Activated naive CD4-positive, alpha-beta T cell (primary cell): ENCODE measurements at places on chromosomes 7 and 10.
A peak's percentile ranks its signal among the peaks of the same experiment; 100 is the strongest.

- no peak for DNase-seq
Measured at GRCh38 chr7:79217468-79217867, 236.0 kb downstream of the MAGI2 start.

- no peak for DNase-seq
Measured at GRCh38 chr7:77242068-77242467, 42.4 kb upstream of the FGL2 start.

GRCh38 chr10:131277278-131277677, 34.2 kb downstream of the TCERG1L start:
- no peak for DNase-seq

GRCh38 chr10:127949831-127950230, 42.9 kb downstream of the PTPRE start:
- DNase-seq = no peak

GRCh38 chr10:84499846-84500245, 171.5 kb downstream of the CCSER2 start:
- DNase-seq = no peak

- no peak for DNase-seq
Measured at GRCh38 chr7:70574970-70575799, 556.8 kb upstream of the GALNT17 start.

DNA sequence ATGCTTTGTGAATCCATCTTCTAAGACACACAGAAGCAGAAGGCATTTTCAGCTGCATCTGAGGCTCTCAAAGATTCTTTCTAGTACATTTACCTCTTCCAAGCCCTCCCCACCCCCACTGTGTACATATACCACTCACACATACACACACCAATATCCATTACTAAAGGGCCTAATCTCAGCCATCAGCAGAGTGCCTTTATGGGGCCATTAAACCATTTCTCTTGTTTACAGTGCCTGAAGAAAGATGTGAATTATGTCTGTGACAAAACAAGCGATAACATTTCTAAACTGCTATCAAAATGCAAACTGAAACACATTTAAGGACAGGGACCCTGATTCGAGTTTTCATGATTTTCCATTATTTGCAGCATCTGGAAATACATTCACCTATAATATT, 40.0 kb downstream of the ETV1 start:
- DNase-seq = no peak

DNA sequence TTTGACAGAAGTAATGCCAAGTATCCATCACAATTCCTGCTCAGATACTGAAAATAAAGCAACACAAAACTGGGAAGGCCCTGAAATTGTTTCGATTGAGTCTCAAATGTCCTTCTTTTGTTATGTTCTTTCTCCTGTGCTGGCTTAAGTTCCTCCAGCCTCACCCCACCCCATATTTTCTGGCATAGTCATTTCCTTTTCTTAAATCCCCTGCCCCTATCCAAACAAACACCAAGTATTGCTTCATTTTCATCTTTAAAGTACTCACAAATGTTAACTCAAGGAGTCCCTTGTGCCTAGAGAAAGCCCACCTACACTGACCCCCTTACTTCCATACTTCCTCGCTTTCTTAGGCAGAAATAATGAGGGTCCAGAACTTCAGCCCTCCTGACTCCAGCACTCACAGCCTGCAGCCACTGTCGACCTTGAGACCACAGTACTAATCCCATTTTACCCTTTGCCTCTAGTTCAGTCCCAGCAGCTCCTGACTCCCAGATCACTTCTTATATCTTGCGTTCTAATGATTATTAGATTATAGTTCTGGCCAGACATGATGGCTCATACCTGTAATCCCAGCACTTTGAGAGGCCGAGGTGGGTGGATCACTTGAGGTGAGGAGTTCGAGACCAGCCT, 73.2 kb upstream of the ST8SIA6 start:
- no peak for DNase-seq

- no peak for DNase-seq
Measured at GRCh38 chr7:74410772-74411171, 42.9 kb upstream of the GTF2IRD1 start.

- DNase-seq = no peak
Measured at GRCh38 chr7:52842202-52842900, 193.1 kb upstream of the POM121L12 start.

GRCh38 chr10:108545921-108546320, 1377.4 kb downstream of the XPNPEP1 start:
- DNase-seq = no peak

DNA sequence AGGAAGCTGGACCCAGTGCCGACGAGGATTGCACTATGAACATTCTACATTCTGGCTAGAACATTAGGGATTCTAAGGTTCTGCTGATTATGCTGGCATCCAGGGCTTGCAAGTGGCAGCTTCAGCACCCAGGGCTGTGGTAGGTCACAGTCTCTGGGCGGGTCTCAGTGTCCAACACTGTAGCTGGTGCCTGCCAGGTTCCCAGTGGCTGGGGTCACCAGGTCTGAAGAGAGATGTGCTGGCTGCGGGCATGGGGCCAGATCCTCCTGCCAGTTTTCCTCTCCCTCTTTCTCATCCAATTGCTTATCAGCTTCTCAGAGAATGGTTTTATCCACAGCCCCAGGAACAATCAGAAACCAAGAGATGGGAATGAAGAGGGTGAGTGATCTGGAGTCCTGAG, at the start of gene PTTG1IP2:
TSS of gene PTTG1IP2 (plus strand) at position 86 of the 400 bp plus-strand sequence. CDS start at position 234, 148 bp downstream.
- no peak for DNase-seq

DNA sequence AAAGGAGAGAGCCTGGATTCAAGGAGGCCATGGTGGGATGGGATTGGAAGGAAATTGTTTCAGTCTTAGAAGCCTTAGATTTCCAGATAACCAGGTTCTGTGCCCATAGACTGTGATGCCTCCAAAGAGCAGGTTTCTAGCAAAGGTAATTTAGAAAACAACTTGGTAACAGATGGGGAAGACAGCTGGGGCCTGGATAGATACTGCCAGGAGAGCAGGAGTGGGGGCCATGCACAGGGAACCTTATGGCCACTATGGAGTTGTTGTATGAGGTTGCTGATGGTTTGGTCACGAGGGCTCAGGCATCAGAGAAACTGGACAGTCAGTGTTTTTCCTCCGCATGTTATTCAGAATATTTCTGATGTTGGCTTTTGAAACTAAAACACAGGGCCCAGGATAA, 901.9 kb downstream of the LRMDA start:
- DNase-seq = no peak

DNA sequence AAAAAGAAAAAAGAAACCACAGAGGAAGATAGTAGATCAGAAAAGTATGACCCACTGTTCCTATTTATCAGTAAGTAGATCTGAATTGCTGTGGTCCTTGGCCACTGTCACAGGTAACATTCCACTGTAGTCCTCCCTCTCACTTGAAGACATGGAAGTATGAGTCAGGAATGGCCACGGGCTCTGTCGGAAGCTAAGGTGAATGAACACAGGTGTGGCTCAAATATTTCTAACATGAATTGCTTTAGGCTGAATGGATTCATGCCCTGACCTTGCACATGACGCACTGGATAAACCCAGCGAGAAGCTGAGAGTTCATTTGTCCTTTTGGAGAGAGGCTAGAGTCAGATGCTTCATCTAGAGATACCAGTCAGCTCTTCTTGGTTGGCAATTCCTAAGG, 224.5 kb upstream of the SP8 start:
- no peak for DNase-seq

GRCh38 chr10:74104996-74105395, 45.6 kb downstream of the AP3M1 start:
- no peak for DNase-seq

GRCh38 chr7:150756858-150757257, 19.6 kb downstream of the GIMAP5 start:
- DNase-seq = no peak

DNA sequence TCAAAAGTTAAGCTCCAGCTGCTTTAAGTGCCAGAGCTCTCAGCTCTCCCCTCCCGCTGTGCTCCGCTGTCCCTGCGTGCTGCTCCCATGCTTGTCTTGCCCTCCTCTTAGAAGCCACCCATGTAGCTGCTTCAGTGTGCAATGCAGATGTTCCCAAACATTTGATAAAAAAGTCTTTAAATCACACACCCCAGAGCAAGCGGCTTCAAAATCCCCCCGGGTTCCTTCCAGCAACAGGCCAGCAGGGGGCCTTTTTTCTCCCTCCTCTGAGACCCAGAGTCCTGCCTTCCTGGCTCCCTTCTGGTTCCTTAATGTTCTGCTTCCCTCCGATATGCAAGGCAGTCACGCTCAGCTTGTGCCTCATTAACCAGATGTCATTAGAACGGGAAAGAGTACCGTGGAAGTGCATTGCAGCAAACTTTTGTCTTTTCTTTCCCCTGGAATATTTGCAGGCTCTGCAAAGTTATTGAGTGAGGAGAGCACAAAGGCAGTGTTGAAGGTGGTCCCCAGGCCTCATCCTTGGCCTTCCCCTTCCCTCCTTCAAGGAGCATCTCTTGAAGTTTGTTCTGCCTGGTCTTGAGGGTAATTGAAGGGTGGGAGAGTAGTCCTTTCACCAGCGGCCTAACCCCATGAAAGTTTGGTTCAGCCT, 25.5 kb downstream of the LDB3 start:
- no peak for DNase-seq

- DNase-seq = no peak
Measured at GRCh38 chr7:20826243-20826642, 39.6 kb upstream of the SP8 start.

GRCh38 chr10:132788180-132788830, 2.4 kb upstream of the NKX6-2 start:
- DNase-seq = no peak

GRCh38 chr7:43721193-43721806, 8.0 kb downstream of the COA1 start:
- no peak for DNase-seq

GRCh38 chr7:77696643-77697534, 630 bp downstream of the RSBN1L start:
- peak; percentile 58 for DNase-seq

DNA sequence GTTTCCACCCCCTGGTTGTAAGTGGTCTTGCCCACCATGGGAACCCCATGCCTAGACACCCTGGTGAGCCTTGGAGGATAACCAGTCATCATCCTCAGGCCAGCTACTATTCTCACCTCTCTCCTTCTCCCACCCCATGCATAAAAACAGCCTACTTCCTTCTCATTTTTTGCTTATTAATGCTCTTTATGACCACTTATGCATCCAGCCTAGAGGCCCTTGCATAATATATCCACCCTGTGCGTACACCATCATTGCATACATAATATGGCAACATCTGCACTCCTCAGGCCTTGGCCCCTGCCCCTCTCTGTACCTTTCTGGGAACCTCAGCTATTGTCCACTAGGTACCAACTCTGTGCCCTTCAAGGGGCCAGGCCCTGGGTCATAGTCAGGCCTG, 91.0 kb downstream of the CDH23 start:
- no peak for DNase-seq

DNA sequence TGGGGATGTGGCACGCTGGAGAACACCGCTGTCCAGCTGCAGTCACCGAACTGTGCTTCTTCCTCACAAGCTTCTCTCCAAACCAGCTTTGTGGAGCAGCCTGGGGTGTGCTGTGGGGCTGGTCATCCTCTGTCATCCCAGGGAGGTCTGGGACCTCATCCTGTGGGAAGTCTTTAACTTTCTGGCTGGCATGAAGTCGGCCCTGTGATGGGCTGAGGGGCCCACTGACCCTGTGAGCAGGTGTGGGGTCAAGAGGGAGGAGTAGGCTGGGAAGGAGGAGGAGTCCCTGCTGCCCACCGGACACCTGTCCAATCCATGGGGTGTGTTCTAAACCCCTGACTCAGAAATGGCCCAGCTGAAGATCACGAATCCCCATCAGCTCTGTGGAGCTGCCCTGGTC, 136.2 kb upstream of the SHH start:
- DNase-seq = no peak

DNA sequence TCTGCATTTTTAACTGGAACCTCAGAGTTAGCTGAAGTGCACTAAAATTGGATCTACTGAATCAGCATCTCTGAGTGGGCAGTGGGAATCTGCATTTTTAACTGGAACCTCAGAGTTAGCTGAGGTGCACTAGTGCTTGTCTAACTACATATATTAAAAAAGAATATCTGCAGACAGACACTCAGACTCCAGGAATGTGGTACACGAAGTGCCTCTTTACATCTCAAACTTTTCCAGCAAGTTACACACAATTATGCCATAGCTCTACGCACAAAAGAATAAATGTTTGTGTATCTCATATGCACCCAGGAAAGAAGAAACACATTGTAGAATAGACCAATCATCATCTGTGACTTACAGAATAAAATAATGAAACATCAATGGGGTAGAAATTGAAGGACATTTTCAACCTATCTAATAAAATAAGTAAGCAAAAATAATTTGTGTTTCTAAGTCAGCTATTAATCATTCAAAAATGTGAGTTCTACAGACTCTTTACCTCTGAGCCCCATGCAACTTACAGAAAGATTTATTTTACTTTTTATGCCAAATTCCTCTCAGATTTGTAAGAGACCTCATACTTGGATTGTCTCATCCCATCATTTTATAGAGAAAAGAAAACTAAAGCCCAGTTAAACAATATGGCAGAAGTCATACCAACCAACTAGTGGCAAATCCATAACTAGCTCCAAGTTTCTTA, 28.3 kb downstream of the PPP1R3A start:
- no peak for DNase-seq

DNA sequence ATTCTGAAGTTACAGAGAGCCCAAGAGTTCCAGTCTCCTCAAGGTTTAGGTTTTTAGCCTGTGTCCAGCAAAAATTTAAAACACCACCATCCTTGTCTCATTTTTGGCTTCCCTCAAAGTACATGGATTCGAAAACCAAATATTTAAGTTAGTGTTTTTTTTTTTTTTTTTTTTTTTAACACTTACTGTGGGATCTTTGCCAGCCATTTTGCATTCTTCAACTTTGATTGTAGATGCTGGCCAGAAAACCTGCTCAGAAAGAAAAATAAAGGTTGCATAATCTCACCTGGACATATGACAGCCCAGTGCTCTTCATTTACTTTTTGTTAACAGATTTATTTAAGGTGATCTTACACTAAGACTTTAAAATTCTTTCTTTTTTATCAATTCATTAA, 91.6 kb downstream of the SEMA3C start:
- no peak for DNase-seq

GRCh38 chr10:6053816-6054631, 8.1 kb downstream of the IL2RA start:
- DNase-seq = no peak

GRCh38 chr10:112669989-112670388, 223.0 kb downstream of the VTI1A start:
- DNase-seq = no peak
